ENCODE measurements at places on chromosomes 1 and 21.
A peak's percentile ranks its signal among the peaks of the same experiment; 100 is the strongest.

- no peak for DNase-seq
Observed at GRCh38 chr1:66050123-66050522, 257.4 kb downstream of the PDE4B start.

DNA sequence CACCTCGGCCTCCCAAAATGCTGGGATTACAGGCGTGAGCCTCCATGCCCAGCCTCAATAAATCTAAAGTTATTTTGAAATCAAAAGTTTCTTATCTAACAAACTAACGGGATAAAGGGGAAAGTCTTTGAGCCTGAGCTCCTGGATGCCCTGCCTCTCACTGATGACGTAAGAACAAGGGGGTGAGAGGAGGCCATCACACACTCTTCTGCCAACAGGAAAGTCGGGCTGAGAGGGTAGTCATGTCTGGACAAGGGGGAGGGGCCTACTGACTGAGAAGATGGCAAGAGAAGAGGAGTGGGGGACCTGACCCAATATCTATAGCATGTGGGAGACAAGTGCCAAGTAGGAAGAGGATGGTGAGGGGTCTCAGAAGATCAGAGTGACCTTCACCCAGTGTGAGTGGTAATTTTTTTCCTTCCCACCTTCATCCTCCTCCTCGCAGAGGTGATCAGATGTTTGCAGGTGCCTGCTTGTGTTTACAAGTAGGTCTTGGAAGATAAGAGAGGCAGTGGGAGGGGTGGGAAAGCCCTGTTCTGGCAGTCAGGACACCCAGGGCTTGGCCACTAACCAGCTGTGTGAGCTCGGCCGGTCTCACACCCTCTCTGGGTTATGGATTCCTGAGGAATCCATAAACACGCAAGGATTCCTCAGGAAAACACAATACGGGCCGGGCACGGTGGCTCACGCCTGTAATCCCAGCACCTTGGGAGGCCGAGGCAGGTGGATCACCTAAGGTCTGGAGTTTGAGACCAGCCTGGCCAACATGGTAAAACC is 9.6 kb downstream of the UQCRHL start:
- no peak for DNase-seq

DNA sequence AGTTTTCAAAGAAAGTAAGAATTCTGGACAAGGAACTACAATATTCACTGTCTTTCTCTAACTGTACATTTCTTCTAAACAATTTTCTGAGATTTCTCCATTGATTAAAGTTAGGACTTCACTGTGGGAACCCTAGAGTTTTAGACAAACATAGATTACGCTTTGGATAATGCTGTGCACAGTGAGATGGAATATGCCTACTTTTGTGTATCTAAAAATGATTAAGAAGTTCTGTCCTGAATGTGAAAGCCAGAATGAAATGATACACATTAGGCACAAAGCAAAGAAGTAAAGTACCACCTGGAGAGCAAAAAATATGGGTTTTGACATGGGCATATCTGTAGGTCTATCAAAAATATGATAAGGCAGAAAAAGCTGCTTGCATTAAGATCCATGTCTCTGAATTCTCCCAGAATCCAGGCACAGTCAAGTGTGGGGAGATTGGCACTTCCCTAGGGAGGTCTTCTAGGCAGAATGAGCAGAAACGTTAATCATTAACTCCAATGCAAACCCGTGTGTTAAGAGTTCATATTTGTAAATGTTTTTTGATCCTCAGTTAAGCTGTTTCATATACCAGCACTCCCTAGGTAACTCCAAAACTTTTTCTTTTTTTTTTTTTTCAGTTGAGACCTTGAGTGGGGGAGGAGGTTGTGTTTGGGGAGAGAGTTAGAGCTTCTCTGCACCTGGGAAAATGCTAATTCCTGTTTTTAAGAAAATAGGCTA is 467.1 kb downstream of the LMO4 start:
- DNase-seq = no peak

- DNase-seq = no peak
Observed at GRCh38 chr1:72435025-72435424, 152.7 kb upstream of the NEGR1 start.

DNA sequence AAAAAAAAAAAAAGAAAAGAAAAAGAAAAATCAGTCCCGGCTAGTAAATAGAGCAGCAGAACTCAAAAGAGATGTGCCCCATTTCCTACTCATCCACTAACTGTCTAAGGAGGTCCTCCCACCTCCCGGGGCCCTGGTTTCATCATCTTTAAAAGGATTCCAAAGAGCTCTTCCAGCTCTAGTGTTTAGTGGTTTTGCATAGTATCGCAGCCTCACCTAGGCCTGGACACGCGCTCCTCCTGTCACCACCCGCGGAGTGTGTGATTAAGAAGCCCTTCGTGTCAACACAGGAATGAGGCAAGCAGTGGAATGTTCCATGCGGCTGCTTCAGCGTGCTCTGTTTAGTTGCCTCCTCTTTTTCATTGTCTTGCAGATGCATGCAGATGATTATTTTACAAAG is 49.0 kb downstream of the LBR start:
- DNase-seq = no peak

- no peak for DNase-seq
Observed at GRCh38 chr1:31552489-31552888, 23.8 kb upstream of the TINAGL1 start.

DNA sequence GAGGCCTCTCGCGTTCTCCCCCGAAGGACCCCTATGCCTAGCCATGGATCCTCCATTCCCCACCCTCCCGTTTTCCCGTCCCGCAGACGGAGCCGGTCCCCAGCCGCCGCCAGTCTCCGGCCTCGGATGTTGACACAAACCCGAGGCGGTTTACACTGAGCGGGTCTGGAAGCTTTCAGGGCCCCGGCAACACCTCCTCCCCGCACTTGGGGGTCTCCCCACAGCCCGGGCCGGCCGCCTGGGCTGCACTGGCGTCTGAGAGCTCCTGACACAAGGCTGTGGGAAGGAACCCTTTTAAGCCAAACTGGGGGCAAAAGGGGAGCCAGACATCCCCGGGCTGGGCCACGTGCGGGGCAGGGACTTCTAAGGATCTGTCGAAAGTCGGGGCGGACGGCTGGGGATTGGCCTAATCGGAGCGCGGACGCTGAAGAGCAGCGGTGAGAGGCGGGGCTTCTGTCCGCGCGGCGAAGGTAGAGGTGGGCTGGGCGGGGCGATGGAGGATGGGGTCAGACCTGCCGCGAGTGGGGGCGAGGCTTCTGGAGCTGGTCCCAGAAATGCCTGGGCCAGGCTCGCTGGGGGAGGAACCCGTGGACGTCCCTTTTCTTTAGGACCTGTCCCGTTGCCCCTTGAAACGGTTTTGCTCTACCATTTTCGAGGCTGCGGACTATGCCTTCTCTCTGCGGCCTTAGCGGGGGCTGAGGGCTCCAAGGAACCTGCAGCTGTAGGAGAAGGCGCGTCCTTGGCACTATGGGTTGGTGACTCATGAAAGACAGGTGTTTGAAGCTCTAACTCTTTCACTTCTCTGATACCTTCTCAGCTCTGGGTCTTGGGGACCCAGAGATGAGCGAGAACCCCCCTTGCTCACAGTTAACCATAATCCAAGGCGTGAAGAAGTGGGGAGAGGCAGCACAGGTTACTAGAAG is 1.2 kb upstream of the HPCAL4 start:
- no peak for DNase-seq

GRCh38 chr1:25476186-25477097 is 45.7 kb downstream of the MACO1 start:
- no peak for DNase-seq

GRCh38 chr1:181674617-181675016 is 191.3 kb downstream of the CACNA1E start:
- no peak for DNase-seq

- no peak for DNase-seq
Observed at GRCh38 chr1:26961826-26962225, 1.6 kb upstream of the KDF1 start.

DNA sequence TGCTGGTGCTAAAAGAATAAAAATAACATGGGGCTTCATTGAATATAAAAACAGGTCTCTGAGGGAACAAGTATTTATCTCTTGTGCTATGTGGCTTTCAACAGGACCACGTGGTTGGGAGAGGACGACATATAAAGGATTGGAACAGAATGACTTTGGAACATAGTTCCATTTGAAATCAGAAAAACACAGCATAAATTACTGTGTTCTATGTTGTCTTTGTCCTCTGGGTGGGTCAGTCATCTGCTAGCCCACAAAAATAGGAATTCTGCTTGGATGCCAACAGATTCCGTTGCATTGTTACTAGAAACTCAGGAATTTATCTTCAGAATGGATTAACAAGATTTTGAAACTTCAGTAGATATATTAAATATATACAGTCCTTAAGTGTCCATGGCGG is 5.9 kb downstream of the CEP85 start:
- DNase-seq = no peak

GRCh38 chr1:101843160-101843559 is 153.6 kb downstream of the OLFM3 start:
- no peak for DNase-seq

DNA sequence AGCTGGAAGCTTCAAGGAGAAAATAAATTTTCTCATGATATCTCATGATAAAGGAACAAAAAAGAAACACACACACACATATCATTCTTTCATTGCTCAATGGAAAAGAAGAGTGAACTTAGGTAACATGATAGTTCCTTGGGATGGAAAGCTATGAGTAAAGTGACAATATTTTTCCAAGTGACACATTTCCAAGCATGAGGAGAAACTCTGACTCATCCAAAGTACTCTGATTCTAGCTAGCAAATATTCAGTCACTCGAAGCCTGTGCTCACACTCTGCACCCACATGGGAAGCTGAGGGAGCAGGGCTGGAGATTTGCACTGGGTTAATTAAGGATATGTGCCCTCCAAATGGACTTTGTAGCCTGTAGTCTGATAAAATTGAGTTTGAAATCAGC is 222.4 kb downstream of the LRRC40 start:
- no peak for DNase-seq

DNA sequence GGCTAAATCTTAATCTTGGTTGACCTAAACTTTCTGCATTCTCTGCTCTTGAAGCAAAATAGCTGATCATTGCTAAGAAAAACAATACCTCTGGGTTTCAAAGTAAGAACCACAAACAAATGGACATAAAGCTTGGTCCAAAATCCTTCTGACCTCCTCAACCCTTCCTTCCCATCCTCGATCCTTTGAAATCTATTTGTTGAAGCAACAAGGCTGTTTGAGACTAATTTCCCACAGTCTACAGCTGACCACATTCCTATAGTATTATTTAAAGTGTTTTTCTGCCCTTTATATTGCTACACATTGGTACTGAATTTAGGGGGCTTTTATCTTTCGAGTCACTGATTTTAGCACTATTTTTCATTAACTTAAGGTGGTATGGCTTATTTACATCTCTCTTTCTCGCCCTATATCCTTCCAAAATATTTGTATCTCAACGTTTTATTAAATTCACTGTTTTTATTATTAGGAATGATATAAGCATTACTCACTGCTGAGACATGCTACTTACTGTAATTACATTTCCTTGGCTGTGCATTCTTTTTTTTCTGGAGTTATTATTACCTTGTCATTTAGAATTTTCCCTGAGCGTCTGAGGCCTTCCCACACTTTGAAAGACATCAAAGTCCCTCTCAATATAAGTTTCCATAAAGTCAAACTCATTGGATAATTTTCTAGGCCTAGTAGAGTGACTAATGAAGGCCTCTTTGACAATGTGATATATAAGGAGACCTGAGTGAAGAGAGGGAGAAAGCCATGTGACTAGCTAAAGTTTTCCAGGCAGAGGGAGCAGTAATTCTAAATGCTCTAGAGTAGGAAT is 73.9 kb downstream of the RAB3GAP2 start:
- no peak for DNase-seq

DNA sequence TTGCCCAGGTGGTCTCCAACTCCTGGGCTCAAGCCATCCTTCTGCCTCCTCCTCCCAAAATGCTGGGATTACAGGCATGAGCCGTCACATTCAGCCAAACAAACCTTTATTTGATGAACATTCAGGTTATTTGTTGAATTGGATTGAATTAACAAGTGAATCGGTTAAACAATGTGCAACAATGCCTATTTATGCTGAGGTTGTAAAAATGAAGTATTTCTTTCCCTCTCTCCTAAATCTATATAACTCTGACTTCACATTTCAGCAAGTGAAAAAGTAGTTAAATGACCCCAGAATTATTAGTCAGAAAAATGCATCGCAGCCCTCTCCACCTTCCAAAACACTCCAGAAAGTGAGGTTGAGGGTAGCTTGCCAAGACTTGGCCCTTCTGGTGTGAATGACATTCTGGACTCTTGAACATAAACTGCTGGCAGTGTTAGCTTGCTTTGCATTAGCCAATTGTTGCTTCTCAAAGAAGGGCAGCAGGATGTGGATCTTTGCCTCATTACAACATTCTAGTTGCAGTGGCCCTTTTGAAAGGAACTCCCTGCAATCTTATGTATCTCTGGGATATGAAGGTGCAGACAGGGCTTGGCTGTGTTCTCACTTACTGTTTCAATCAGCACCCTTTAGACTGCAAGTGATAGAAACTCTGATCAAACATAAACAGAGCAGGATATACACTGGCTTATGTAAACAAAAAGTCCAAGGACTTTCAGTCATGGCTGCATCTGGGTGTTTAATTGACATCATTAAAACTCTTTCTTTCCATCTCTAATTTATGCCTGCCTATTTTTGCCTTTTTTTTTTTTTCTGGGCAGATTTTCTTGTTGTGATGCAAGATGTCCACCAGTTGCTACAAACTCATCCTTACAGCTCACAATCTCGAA is 22.4 kb downstream of the EDN2 start:
- no peak for DNase-seq

GRCh38 chr1:203147376-203147775 is 19.9 kb downstream of the ADORA1 start:
- DNase-seq = no peak

DNA sequence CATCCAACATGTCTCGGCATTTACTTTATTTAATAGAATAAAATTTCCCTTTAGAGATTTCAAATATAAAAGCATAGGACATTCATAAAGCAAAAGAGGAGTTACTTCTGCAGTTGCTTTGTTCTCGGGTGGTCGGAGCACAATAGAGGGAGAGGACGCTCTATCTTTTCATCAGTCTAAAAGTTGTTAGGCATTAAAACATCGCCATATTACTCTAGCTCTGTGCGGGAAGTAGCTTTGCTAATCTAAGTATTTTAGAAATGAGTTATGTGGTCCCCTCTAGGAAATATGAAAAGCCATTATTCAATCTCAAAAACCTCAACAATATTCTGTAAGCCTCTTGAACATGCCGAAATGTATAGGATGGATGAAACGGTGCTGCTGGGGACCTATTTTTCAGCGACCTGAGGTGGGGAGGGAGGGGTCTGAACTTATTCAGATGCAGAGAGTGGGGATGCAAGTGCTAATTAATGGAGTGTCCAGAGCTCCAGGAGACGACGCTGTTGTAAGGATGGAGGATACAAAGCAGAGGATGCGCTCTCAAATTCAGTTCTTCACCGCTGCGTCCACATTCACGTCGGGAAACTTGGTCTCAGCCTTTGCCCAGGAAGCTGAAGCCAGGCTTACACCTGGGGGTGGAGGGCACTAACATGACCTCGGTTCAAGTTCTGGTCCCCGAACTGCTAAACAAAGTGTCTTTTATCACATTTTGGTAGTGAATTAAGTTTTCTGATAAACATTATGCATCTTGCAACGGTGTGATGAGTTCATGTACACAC is 6.3 kb downstream of the CDKN2C start:
- peak; percentile 80 for DNase-seq

DNA sequence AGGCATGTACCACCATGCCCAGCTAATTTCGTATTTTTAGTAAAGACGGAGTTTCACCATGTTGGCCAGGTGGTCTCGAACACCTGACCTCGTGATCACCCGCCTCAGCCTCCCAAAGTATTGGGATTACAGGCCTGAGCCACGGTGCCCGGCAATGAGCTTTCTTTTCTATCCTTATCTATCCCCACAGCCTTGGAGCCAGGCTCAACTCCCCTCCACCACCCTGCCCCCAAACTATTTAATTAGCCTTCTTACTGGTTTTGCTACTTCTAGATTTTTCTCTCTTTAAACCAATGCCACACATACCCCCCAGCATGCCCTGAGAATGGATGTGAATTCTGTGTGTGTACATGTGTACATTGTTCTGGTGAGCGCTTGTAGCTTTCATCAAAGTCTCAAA is 5.7 kb upstream of the VANGL2 start:
- DNase-seq = no peak
